ENCODE measurements at places on chromosomes 2 and 18. TPM values are rescaled to one million over a fixed set of nuclear protein-coding genes. Genes with fewer than 3 reads are reported as not detected.

SULT1C2 gene
- 1.9 TPM for polyA plus RNA-seq

- DNase-seq: no peak
These were observed 45.8 kb downstream of the PSMG2 start for GRCh38 chr18:12748671-12749070.

DNA sequence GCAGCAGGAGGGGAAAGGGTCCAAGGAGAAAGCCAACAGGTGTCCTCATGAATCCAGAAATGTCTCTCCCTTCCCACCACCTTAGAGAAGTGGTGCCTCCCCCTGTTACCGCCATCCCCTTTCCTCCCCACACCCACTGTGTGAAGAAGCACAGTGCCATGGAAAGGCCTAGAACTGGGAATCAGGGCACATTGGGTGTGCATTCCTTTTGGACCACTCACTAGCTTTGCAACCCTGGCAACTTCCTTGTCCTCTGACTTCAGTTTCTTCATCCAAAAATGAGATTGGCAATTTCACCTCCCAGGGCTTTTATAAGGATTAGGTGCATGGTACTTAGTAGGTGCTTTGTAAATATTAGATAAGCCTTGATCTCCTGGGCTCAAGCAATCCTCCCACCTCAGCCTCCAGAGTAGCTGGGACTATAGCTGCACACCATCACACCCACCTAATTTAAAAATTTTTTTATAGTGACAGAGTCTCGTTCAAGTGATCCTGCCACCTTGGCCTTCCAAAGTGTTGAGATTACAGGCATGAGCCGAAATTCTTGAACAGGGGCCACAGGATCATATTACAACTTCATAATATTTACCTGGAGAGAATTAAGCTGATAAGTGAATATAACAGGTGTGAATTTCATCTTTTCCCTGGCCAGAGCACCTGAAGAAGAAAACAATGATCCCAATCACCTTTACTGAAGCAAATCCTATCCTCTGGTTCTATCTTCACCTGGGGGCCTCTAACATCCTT, 97.9 kb upstream of the TAF1B start:
- no peak for DNase-seq

DNA sequence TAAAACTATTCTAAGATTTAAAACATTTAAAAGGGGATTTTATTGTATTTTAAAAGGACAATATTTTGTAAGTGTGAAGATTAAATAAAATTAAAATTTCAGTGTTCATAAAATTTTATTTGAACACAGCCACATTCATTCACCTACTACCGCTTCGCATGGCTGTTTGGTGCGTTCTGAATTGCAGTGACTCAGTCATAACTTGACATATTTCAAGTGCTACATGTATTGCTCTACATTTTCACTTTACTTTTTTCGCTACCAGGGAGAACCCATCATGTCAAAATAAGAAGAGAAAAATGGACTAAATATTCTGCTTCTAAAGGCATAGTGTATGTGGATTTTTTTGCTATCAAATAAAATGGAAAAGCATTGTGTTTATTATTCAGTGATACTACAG, 8.7 kb downstream of the PTH2R start:
- no peak for DNase-seq

DNA sequence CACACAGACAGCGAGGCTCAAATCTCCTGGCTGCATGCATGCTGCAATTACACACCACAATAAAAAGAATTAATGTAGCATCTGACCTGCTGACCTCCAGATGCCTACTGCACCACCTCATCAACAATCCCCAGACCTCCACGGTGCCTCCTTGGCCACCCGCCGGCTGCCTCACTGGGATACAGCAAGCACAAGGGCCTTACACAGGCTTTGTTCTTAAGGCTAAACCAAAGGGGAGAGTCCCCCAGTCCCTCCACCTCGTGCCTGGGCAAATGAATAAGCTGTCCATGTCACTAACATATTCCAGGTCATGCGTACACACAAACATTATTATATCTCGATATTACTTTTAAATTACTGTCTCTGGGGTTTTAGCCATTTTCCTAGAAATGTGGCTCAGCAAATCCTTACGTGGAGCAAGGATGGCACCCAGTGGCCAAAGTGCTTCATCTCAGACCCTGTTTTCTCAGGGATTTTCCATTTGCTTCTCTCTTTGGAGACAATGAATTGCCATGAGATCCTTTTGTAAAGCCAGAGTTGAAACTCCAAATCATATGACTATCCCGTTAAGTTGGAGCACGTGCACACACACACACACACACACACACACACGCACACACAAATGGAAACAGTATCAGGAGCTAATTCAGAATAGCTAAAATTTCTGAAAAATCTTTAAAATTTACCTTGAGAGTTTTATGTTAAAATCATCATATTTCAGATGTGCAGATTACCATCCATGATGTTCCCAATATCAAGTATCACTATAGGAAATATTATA, 313.8 kb downstream of the PDE11A start:
- DNase-seq: peak; percentile 82

GRCh38 chr2:135047300-135047699, at the start of gene MAP3K19:
MAP3K19 (minus strand) TSS chr2:135047447; CDS start chr2:135024647, 22,800 bp downstream.
- DNase-seq: peak; percentile 8

DNA sequence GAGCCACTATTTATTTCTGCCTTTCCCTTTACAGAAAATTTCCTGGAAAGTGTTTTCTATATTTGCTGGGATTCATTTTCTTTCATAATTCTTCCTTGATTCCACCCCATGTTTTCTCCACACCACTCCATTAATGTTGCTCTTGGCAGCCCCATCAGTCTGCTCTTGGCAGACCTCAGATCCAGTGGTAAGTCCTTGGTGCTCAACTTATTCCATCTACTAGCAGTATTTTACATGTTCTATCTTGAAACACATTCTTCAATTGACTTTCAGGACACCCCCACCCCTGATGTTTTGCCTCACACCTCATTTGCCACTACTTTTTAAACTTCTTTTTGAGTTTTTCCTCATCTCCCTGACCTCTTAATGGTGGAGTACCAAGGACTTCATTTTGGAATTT, 65.0 kb downstream of the HNMT start:
- no peak for DNase-seq

DNA sequence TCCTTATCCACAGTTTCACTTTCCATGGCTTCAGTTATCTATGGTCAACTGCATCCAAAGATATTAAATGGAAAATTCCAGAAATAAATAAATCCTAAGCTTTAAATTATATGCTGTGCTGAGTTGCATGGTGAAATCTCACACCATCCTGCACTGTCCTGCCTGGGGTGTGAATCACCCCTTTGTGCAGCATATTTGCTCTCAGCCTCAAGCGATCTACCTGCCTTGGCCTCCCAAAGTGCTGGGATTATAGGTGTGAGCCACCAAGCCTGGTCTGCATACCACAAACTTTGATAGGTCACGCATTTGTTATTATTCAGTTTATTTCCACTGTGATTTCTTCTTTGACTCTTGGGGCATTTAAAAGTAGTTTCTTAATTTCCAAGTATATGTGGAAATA, 117.2 kb downstream of the SPIRE1 start:
- no peak for DNase-seq

DNA sequence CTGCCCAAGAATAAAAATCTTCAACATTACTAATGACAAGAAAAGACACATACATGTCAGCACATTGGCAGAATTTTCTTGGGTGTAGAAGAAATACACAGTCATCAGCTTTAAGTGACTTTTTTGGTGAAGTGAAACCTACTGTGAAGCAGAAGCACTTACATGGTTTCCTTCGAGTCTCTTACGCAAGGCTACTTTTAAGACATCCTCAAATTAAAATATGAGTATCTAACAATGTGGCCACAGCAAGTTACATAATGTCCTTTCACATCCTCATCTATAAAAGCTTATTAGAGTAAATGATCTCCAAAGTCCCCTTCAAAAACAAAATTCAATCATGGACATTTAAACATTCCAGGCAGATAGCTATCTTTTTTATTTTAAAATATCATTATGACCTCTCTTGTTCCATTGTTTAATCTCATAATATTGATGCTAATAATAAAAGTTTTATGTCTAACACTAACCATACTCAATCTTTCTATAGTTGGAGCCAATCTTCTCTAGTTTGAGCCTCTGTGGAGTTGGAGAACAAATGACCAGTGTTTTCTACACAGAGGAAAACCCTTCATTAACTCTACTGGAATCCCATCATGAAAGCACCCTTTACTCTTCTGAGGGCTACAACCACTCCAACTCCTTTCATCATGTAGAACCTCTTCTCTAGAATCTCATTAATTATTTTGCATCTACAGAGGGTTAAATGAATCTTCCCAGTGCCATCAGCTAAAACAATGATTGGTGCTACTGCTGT, 182.2 kb upstream of the ZFP36L2 start:
- no peak for DNase-seq

GRCh38 chr2:100104718-100105677, 37.4 kb downstream of the AFF3 start:
- DNase-seq: peak; percentile 51

DNA sequence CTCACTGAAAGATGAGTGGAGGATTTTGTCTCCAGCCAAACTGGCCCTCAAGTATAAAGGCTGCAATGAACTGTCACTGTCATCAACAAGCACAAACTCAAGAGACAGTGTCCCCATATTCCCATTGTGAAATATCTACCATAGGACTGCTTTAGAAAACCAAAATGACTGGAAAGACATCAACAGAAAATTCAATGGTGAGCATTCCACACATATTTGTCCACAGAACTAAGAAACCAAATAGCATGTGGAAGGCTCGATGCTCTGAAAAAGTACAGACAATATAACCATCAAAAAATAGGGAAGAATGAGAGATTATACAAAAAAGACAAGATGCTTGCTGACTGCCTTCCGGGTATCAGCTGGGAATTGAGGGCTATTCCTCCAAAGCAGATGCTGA, 37.6 kb downstream of the TGFBRAP1 start:
- no peak for DNase-seq

- no peak for DNase-seq
These were observed 239.3 kb downstream of the GBX2 start for GRCh38 chr2:235928751-235929370.

PLEK gene
- 0.06 TPM for polyA plus RNA-seq

RNF152 gene
- polyA plus RNA-seq: 1.2 TPM

DNA sequence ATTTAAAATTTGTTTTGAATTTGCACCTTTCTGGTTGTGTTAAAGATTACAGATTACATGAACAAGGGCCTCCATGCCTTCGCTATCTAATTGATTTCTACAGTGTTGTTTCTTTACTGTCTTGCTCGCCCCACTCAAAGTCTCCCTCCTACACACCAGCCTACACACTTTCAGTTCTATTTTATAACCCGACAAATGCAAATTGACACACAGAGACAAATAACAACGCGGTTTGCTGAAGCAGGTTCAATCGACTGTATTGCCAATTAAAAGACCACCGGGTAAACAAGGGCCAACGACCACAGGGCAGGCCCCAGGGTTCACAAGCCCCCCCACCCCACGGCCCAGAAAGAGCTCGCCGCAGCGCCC, 869 bp downstream of the STARD7 start:
- no peak for DNase-seq

COLEC11 gene
- 1.8 TPM for polyA plus RNA-seq

YPEL5 gene
- 20.7 TPM for polyA plus RNA-seq

- peak; percentile 59 for DNase-seq
These were observed 370 bp downstream of the KLHL29 start for GRCh38 chr2:23385351-23385747.

DNA sequence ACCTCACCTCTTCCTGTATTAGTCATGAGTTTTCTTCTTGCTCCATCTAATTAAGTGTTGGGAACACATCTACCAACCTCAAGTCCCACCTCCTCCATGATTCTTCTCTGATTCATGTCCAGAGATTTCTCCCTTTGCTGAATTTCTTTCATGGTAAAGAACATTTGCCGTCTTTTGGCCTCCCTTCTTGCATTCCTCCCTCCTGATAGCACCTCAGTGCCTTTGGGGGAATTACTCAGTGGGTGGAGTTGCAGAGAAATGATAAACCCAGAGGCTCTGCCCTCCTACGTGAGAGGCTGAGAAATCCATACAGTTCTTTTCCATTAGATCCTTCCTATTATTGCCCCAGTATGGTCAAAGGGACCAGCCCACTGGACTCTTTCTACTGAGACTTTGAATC, 651.9 kb downstream of the SLC4A3 start:
- DNase-seq: no peak

ZNF804A gene
- not detected for polyA plus RNA-seq

ELP2 gene
- 135 TPM for polyA plus RNA-seq

DNA sequence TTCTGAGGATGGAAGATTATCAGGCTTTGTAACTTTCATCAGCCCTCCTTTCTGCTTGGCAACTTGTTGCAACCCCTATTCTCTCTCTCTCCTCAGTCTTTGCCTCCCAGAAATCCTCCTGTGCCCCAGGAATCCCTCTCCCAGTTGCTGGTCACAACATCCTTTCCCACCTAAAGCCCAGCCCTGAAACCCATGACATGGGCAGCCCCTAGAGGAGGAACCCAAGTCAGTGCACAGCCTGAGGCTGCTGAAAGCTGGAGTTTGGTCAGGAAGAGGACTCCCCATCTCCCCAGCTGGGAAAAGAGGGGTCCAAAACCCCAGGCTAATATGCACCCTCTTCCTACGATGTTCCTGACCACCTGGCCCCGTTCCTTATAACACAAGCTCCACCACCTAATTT, 29.5 kb downstream of the PKDCC start:
- no peak for DNase-seq

HSPE1 gene
- 1,493 TPM for polyA plus RNA-seq

DNA sequence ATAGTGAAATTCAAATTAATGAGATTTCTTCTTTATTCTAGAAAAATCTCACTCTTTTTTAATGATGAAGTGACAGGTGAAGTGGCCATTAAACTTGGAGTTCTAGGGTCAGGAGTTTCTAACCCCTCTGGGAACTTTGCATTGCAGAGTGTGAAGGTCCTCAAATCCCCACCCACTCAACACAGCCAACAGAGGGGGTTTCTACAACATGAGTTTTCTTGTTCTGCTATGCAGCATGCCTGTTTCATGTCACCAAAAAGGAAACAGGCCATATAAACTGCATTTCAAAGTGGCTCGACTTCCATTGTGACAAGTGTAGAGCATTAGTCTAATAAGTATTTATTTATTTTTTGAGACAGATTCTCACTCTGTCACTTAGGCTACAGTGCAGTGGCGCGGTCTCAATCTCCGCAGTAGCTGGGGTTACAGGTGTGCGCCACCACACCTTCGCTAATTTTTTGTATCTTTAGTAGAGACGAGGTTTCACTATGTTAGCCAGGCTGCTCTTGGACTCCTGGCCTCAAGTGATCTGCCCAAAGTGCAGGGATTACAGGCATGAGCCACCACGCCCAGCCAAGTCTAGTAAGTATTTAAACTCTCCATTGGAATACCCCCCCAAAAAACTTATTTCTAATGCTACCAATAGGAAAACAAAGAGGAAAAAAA, 146.1 kb upstream of the ZFP36L2 start:
- peak; percentile 29 for DNase-seq

GRCh38 chr2:189657867-189658266, 3.4 kb upstream of the ASNSD1 start:
- no peak for DNase-seq

GRCh38 chr2:152407204-152407721, 72.3 kb downstream of the FMNL2 start:
- DNase-seq: peak; percentile 77

- DNase-seq: peak; percentile 40
These were observed 3.7 kb downstream of the HDAC4 start for GRCh38 chr2:239396881-239397681.
